ENCODE measurements at places on chromosomes 12 and 14.

GRCh38 chr14:58690801-58691516, 53.2 kb downstream of the DACT1 start:
- DNase-seq, result no peak

- DNase-seq, result no peak
These were observed 85.1 kb upstream of the ARHGAP5 start for GRCh38 chr14:31992011-31992447.

GRCh38 chr14:24366721-24367513, 1.1 kb upstream of the NFATC4 start:
- DNase-seq, result peak; percentile 87

DNA sequence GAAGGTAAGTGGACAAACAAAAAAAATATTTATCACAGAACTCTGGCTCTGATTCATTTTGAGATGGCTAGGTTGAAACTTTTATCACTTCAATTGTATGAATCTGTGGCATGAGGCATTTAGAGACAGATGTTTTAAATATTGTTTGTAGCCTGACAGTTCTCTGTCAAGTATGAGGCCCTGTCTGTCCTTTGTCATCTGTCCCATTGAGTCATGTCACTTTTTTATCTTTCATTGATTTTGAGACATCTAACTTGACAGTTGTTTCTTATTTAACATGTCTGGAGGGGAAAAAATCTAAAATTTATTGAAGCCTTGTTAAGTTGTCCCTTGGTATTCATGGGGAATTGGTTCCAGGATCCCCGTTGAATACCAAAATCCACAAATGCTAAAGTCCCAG, 829.5 kb downstream of the FSCB start:
- DNase-seq, result no peak

DNA sequence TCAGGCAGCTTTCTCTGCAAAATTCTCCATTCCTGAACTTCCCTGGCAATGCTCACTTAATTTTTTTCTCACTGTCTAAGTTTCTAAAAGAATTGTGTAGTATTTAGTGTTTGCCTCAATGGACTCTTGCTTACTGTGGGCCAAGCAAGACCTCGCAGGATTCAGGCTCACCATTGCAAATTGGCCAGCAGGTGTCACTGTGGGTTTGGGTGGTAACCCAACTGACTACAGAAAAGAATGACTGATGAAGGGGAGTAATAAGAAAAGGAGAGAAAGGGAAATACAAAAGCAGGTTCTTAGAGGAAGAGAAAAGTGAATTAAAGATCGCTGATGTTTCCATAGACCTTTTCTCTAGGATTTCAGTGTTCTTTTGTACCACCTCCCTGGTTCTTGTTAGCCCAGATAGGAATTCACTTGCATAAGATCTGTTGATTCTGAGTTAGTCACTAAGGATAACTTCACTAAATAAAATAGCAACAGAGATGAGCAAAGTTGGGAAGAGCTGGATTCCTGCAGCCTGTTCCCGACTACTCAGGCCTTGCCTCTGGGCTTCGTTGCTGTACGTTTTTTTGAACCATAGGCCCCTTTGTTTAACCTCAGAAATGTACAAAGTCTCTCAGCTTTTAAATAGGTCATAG, 386.5 kb upstream of the DDHD1 start:
- DNase-seq, result peak; percentile 71

GRCh38 chr14:70898111-70898745, 9.0 kb upstream of the PCNX1 start:
- no peak for DNase-seq

GRCh38 chr12:42996869-42997431, 407.4 kb upstream of the PRICKLE1 start:
- DNase-seq, result no peak

- DNase-seq, result no peak
These were observed 48.2 kb upstream of the EEA1 start for GRCh38 chr12:92977326-92977725.

DNA sequence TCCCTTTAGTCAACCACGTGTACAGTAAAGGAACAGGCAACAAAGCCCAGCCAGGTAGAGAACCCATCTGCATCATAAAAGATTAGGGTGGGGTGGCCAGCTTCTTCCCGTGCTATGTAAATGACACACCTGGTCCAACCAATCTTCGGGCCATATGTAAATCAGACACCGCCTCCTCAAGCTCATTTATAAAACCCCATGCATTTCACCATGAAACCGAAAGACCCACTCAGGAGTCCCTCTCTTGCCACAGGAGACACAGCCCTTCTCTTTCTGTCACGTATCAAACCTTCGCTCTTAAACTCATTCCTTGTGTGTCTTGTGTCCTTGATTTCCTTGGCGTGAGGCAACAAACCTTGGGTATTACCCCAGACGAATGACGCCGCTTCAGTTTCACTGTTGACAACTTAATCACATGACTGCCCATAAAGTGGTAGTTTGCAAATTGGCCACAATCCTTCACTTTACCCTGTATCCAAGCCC, 59.8 kb upstream of the TBPL2 start:
- no peak for DNase-seq

DNA sequence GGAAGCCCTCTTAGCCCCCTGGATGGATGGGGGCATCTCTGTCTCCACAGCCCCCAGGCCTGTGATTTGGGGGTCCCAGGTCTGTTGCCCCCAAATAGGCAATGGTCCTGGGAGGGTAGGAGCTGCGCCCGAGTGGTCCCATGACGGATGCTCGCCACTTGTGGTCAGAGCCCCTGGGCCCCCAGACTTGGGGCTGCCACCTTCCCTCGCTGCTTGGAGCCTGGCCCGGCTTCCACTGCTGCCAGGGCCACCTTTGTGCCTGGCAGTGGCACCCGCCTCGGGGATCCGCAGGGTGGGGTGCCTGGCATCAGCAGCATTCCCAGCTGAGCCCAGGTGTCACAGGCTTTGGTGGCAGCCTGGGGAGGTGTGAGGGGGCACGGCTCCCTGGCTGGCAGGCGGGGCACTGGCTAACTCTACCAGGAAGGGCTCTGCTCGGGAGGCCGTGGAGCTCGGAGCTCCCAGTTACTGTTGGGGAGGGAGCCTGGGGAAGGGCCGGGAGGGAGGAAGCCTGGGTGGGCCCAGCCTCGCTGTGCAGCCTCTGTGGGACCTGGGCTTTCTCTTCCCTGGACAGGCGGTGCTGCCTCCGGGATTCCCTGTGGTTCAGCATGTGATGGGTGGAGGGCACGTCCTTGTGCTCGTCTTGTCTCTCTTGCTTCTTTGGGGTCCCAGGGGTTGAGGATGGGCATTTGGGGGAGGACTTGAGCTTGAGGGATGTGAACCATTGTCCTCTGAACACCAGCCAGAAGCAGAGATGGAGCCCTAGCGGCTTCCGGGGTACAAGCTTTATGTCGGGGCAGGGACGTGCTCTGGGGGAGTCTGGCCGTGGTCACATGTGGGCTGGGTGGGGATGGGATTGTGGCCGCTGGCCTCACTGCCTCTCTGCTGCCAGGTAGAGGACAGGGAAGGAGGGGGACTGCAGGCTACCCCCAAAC, 5.4 kb downstream of the KIF26A start:
- DNase-seq, result no peak

GRCh38 chr12:111303531-111303930, 65.4 kb downstream of the PHETA1 start:
- no peak for DNase-seq

GRCh38 chr12:95956557-95957145, 13.5 kb downstream of the AMDHD1 start:
- no peak for DNase-seq

- DNase-seq, result no peak
These were observed 124.9 kb downstream of the DERA start for GRCh38 chr12:16036073-16036472.

GRCh38 chr14:52015411-52016030, 26.2 kb downstream of the RTRAF start:
- peak; percentile 62 for DNase-seq

DNA sequence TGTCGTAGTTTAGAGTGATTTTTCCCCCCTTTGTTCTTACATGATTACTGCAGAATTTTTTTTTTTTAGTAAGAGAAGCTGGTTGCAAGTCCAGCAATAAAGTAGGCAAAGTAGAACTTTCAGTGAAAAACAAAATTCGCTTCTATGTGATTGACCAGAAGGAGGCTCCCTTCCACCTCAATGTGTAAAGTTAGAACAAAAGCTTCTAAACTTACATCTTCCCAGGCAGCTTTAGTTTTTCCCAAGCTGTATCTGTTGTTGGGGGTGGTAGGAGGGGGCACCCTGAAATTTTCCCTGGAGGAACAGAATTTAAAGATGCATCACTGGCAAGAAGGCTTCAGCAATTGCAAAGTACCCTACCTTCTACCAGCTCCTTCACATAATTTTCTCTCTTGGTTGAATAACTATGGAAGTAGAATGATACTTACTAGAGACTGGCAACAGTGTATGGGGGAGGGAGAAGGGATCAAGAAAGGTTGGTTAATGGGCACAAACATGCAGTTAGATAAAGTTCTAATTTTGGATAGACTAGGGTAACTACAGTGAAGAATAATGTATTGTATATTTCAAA, 87.3 kb upstream of the E2F7 start:
- peak; percentile 18 for DNase-seq

- DNase-seq, result peak; percentile 95
These were observed 634 bp upstream of the TMEM63C start for GRCh38 chr14:77180726-77181602.

DNA sequence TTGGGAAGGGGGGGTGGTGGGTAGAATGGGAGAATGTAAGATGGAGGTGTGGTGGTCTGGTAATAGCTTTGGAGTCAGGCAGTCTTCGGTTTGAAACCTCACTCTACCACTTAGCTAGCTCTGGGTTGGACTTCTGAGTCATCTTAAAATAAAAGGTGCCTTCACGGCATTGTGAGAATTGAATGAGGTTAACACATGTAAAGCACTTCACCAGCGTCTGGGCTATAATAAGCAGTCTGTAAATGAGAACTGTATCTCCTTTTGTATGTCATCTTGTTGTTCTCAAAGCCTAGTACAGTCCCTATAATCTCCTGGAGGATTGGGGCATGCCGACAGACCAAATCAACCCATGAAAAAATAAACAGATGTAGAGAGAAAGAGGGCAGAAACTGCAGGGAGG, 11.2 kb downstream of the C2CD5 start:
- DNase-seq, result no peak

DNA sequence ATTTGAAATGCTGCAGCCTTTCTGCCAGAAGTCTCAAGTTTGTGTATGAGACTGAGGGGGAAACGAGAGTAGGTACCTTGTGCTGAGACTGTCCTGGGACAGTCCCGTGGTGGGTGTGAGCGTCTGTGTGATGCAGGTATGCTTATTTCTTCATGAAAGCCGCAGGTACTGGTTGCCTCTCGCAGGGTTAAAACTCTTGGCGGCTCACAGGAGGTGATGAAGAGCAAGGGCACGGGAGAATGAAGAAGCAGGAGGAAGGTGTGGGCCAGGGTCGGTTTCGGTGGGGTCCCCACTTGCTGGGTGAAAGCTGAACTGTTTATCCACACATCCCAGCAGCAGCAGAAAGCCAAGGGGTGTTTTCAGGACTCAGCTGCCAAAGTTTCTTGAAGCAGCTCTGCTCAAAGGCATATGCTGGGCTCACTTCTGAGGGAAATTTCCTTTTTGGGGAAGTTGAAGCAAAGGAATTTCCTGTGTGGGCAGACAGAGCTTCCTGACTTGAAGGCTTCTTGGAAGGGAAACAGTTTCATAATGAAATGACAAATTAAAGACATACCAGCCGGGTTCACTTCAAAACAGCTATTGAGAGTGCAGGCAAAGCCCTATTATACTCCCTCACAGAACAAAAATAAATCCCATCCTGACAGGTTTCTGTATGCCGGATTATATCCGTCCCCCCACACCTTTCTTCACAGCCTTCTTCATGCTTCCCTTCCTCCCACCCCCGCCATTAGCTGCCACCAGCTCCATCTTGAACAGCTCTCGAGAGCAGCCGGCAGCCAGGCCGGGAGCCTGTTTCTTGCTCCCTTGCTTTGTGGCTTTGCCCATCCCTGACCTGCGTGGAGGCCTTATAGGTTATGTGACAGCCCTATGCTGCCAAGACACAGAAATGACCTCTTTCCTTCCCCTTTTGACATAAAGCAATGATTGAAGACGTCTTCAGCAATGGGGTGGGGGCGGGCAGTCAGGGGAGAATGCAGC, 116.6 kb downstream of the ETV6 start:
- DNase-seq, result peak; percentile 58

DNA sequence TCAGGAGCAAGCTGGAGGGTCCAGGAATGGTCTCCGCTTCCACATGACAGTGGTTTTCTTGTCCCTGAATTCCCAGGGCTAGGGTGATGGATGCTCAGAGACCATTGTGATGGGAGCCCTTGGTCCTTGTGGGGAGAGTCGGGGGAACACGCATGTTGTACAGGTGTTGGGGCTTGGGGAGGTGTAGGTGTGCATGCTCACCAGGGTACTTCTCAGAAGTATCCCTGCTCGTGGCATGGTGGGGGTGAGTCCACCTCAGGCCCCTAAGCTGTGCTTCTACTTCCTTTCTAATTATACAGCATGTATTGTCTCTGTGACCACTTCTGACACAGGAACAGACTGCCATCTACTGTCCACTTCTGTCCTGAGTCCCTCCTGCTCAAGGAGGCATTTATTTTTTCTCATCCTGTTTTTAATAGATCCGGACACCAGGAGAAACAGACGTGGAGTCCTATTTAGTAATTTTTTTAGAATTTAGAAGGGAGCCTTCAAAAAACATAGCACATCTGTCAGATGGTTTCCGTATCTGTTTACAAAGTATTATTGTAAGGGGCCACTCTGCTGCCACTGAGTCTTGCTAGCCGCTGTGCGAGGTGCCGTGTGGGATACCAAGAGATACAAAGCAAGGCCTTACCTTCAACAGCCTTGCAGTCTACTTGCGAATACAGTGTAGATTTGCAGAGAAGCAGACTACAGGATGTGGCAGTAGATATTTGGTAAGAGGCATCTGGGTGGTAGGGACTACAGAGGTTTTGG, 10.5 kb downstream of the NTF3 start:
- DNase-seq, result peak; percentile 58

DNA sequence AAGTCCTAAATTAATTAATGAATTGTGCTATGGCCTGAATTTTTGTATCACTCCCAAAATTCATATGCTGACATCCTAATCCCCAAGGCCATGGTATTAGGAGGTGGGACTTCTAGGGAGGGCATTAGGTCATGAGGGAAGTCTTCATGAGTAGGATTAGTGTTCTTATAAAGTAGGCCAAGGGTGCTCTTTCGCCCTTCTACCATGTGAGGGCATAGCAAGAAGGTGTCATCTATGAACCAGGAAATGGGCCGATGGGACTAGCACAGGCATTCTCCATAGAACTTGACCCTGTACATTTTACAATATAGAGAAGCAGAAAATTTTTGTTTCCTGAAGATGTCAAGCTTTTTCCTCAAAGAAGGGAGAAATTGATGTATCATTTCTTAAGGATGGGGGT, 12.5 kb downstream of the SYT10 start:
- peak; percentile 23 for DNase-seq

- DNase-seq, result no peak
These were observed 12.1 kb upstream of the IFI27 start for GRCh38 chr14:94098326-94098992.

GRCh38 chr12:130478786-130479185, 141.1 kb downstream of the PIWIL1 start:
- DNase-seq, result no peak
